ENCODE measurements at places on chromosomes 5 and 9.
A peak's percentile ranks its signal among the peaks of the same experiment; 100 is the strongest.

GRCh38 chr5:136014049-136015002 is 14.5 kb upstream of the TGFBI start:
- DNase-seq: no peak

DNA sequence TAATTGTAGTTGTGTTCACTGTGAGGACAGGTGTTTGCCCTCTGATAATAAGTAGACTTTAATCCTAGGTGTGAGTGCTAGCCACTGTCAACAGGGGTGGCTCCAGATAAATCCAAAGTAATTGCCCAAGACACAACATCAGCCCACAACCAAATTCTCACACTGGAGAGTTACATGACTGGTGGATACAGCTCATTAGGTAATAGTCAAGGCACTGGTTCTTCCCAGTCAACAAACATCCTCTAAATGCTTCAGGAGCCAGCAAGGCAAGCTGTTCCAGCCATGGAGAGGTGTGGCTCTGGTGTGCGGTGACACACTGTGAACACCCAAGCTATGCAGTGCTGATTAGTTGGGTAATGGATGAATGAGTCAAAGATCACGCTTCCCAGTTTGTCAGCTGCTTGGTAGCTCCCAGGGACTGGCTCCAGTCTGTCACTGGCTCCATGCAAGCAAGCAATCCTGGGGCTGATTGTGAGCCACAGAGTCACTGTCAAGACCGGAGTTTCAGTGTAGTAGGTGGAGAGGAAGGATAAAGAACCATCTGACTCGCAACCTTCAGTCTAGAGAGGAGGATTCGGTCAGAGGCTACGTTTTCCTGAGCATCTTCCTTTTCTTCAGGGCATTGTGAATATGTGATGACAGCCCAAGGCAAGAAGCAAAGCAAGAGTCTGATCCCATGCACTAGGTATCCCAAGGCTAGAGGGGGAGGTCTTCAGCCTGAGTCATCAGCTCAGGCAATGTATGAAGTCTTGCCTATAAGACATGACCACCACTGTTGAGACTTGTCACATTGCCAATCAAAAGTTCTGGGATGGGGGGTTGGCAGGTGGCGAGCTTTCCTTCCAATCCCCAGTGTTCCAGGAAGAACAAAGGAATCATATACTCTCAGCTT is 63.1 kb downstream of the UGCG start:
- DNase-seq: peak; percentile 13

- no peak for DNase-seq
Measured at GRCh38 chr5:43420241-43420640, 8.1 kb upstream of the CCL28 start.

DNA sequence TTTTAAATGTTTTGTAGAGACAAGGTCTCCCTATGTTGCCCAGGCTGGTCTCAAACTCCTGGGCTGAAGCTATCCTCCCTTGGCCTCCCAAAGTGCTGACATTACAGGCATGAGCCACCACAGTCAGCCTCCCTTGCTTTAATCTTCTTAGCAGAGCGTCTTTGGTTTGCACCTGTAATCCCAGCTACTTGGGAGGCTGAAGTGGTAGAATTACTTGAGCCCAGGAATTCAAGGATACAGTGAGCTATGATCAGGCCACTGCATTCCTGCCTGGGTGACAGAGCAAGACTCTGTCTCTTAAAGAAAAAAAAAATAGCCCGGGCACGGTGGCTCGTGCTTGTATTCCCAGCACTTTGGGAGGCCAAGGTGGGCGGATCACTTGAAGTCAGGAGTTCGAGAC is 27.8 kb downstream of the UBE2D2 start:
- DNase-seq: no peak

- no peak for DNase-seq
Measured at GRCh38 chr5:44919560-44919959, 110.8 kb downstream of the MRPS30 start.

DNA sequence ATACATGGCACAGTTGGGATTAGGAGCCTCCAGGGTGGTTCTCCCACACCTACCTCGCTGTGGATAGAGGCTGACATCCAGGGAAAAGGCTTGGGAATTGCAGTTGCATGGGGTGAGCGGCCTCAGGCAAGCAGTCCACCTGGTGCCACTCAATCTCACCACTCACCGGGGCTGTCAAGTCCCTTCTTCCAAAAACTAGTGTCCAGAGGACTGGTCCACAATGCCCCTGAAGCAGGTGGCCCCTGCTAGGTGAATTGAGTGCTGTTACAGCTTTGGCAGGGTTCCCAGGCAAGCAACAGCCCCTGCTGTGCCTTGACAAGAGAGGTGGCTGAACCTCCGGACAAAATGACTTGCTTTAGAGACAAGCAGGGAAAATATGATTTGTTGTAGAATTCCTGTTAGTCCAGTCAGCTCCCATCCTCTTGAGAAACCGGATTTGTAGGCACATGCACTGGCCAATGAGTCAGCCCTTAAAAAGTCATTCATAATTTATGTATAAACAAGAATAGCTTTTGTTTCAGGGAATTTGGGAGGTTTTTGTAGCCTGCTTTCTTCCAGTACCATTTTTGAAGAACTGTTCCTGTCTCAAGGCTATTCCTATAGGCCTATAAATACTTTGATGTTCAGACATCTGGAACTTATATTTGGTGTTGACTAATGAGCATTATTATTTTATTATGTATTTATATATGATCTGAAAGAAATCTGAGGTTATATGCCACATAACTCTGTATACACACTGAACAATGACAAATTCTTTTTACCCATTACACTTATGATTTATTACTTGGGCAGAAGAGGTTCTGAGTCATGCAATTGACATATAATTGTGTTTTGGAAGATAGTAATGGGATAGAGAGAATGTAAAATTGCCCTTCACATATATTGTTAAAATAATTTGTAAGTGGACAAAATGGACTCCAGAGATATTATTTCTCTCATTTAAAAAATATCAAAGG is 411.1 kb downstream of the ACTL7B start:
- DNase-seq: peak; percentile 80

GRCh38 chr5:134503937-134504437 is 21.5 kb upstream of the JADE2 start:
- DNase-seq: no peak
